Testis (tissue), 5 donors: ENCODE measurements at places on chromosomes 6 and 20. TPM values are rescaled to one million over a fixed set of nuclear protein-coding genes. Genes with fewer than 3 reads are reported as not detected.

DNA sequence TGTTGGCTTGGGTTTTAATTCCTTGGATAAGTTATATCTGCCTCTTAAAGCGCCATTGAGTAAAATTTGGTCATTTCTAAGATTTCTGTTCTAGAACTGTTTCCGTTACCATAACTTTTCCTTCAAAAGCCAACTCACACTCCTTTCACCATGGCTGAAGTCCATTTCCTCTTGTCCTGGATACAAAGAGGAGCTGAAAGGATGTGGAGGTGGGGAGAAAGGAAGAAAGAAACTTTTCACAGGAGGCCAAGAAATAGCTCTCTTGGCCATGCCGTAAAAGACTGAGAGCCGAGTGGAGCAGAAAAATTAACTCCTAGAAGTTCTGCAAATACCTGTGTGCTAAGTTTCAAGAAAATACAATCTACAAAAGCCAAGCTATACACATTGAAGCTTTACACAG is 21.6 kb downstream of the GABBR1 start:
- H3K4me1 ChIP-seq: no peaks in the 10 kb centered on the region
- DNase-seq: no peak
- H3K36me3 ChIP-seq: no peaks in the 10 kb centered on the region
- no peak overlapping the region for H3K4me3 ChIP-seq

GRCh38 chr20:21571841-21572690 is 58.2 kb upstream of the NKX2-2 start:
- H3K4me1 ChIP-seq: no peaks in the 10 kb centered on the region
- H3K27ac ChIP-seq: no peak overlapping the region
- H3K4me3 ChIP-seq: no peak overlapping the region

GRCh38 chr20:51276296-51276695 is 253.4 kb upstream of the KCNG1 start:
- H3K36me3 ChIP-seq: no peaks in the 10 kb centered on the region
- H3K27me3 ChIP-seq: no peaks in the 10 kb centered on the region
- no peak overlapping the region for H3K27ac ChIP-seq
- no peak overlapping the region for H3K4me3 ChIP-seq
- no peak for DNase-seq

DNA sequence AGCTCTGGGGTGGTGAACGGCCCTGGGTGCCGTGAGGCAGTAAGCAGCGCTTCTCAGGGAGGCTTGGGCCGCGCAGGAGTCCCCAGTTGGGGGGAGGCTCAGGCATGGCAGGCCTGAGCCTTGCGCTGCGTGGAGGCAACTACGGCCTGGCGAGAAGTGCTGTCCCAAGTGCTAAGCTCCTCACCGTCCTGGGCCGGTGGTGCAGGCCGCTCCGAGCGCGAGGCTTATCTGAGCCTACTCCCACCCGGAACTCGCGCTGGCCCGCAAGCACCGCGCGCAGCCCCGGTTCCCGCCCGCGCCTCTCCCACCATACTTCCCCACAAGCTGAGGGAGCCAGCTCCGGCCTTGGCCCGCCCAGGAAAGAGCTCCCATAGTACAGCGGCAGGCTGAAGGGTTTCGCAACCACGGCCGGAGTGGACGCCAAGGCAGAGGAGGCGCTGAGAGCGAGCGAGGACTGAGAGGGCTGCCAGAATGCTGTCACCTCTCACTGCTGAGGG is 1.8 kb upstream of the WRNIP1 start:
- H3K27ac ChIP-seq: peak overlapping the region; percentile 94
- H3K27me3 ChIP-seq: no peaks in the 10 kb centered on the region
- peaks cover 11% of the 10 kb centered on the region for H3K4me1 ChIP-seq
- no peak for DNase-seq

GRCh38 chr6:3410385-3411360 is 46.2 kb downstream of the SLC22A23 start:
- H3K36me3 ChIP-seq: no peaks in the 10 kb centered on the region
- no peaks in the 10 kb centered on the region for H3K27me3 ChIP-seq
- H3K27ac ChIP-seq: no peak overlapping the region
- DNase-seq: peak; percentile 82

DNA sequence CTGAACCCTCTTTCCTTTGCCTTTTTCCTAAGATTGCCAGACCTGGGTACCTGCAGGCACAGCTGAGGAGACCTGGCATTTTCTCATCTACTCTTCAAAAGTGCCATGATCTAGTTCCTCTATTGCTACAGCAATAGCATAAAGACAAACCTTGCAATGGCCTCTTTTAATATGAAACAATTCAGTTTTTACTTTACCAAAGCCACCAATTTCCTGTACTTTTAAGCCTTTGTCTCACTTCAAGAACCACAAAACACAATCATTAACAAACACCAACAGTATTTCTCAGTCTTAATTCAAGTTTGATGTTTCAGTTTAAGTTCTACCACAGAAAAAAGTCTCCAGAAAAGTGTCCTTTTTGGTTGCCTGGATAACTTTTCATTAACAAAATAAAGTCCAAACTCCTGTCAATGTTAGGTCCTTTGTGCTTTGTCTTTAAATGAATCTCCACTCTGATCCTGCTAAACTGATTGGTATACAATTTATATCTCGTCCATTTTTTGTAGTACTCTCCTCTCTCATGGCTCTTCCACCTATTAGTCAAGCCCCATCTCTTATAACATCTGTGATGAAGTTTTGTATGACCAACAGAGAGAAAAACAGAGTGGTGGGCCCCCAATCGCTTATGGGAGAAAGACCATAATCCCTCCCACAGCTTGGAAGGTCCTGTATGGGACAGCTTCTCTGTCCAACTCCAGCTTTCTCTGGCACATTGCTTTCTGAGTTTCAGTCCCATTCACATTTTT is 50.5 kb upstream of the THEMIS start:
- no peak overlapping the region for H3K27ac ChIP-seq
- DNase-seq: no peak
- H3K4me1 ChIP-seq: no peaks in the 10 kb centered on the region
- H3K4me3 ChIP-seq: no peak overlapping the region
- H3K27me3 ChIP-seq: no peaks in the 10 kb centered on the region
- H3K36me3 ChIP-seq: no peaks in the 10 kb centered on the region

KIFC1 gene
- 19.8 TPM for total RNA-seq

DNA sequence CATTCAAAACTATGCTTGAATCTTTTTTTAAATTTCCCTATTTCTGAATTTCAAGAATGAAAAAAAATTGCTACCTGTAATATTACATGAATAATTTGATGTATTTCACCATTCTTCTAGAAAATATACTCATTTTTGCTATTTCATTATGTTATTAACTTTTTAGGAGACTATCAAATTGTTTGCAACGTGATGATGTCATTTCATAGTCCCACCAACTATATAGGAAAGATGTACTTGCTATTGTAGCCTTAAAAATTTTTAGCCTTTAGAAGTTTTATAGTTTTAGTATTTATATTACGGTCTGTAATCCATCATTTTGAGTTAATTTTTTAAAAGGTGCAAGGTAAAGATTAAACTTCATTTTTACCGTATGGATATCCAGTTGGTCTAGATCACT is 81.4 kb upstream of the AHI1 start:
- DNase-seq: no peak
- no peaks in the 10 kb centered on the region for H3K4me1 ChIP-seq
- no peak overlapping the region for H3K27ac ChIP-seq
- no peak overlapping the region for H3K4me3 ChIP-seq

MLIP gene
- 0.43 TPM for total RNA-seq

UTRN gene
- 127 TPM for total RNA-seq

GRCh38 chr6:125268765-125269164 is 33.0 kb downstream of the HDDC2 start:
- H3K27ac ChIP-seq: no peak overlapping the region
- H3K4me3 ChIP-seq: no peak overlapping the region
- H3K4me1 ChIP-seq: no peaks in the 10 kb centered on the region
- no peaks in the 10 kb centered on the region for H3K36me3 ChIP-seq

SYCP2 gene
- total RNA-seq: 55.8 TPM

DNA sequence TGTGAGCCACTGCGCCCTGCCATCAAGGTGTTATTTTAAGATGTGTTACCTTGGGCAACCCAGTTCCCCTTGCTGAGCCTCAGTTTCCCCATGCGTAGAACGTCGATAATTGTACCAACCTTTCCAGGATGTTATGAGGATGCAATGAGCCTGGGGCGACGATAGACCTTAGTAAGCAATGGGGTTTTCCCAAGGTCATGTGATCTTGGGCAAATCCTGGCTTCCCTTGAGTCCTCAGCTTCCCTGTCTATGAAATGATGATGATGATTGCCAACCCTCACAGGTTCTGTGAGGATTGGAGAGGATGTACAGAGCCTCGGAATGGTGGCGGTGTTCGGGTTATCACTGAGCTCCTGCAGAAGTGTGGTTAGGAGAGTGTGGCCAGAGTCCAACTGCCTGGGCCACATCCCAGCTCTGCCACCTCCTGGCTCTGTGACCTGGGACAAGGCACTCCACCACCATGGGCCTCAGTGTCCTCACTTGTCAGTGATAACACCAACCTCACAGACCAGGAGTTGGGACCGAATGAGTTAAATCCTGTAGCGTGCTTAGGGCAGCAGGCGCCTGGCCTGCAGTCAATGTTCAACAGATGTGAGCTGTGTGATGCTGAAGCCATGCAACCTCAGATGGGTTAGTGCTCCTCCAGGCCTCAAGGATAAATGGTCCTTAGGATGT is 23.4 kb downstream of the SIRPA start:
- H3K4me1 ChIP-seq: no peaks in the 10 kb centered on the region
- no peaks in the 10 kb centered on the region for H3K36me3 ChIP-seq
- no peak for DNase-seq
- no peaks in the 10 kb centered on the region for H3K27me3 ChIP-seq
- no peak overlapping the region for H3K27ac ChIP-seq
- H3K4me3 ChIP-seq: no peak overlapping the region

GRCh38 chr6:30705620-30706019 is 11.5 kb downstream of the MDC1 start:
- H3K4me1 ChIP-seq: no peaks in the 10 kb centered on the region
- DNase-seq: no peak
- no peak overlapping the region for H3K27ac ChIP-seq
- no peak overlapping the region for H3K4me3 ChIP-seq
- H3K27me3 ChIP-seq: no peaks in the 10 kb centered on the region

KCNQ2 gene
- total RNA-seq: 49.2 TPM

GRCh38 chr20:38430679-38431325 is 4.3 kb downstream of the SNHG17 start:
- no peaks in the 10 kb centered on the region for H3K36me3 ChIP-seq
- no peak for DNase-seq
- peaks cover 14% of the 10 kb centered on the region for H3K4me1 ChIP-seq
- H3K27me3 ChIP-seq: no peaks in the 10 kb centered on the region
